ENCODE measurements at places on chromosomes 5 and 9.

GRCh38 chr5:104297076-104297475, 734.5 kb upstream of the NUDT12 start:
- DNase-seq, result no peak

- DNase-seq, result no peak
Measured at GRCh38 chr5:68643064-68643463, 427.5 kb downstream of the PIK3R1 start.

- DNase-seq, result no peak
Measured at GRCh38 chr5:68554571-68555279, 339.2 kb downstream of the PIK3R1 start.

DNA sequence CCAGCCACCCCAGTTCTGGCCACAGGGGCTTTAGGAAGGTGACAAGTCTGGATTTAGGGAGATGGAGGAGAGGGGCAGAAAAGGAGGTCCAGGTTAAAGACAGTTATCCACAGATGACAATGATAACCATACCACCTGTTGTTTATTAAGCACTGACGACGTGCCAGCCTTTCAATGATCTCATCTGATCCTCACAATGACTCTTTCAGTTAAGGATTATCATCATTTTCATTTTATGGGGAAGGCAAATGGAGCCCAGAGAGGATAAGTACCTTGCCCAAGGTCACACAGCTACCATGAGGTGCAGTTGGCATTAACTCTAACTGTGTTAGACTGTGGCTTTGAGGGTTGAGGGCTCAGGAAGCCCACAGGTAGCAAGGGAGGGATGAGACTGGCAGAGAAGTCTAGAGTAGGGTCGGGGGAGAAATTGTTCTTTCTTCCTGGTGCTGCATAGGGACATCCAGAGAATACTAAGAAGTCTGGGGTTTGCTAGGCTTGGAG, 21.5 kb upstream of the JADE2 start:
- no peak for DNase-seq

GRCh38 chr5:179264783-179265513, 80.3 kb downstream of the ADAMTS2 start:
- DNase-seq, result no peak

DNA sequence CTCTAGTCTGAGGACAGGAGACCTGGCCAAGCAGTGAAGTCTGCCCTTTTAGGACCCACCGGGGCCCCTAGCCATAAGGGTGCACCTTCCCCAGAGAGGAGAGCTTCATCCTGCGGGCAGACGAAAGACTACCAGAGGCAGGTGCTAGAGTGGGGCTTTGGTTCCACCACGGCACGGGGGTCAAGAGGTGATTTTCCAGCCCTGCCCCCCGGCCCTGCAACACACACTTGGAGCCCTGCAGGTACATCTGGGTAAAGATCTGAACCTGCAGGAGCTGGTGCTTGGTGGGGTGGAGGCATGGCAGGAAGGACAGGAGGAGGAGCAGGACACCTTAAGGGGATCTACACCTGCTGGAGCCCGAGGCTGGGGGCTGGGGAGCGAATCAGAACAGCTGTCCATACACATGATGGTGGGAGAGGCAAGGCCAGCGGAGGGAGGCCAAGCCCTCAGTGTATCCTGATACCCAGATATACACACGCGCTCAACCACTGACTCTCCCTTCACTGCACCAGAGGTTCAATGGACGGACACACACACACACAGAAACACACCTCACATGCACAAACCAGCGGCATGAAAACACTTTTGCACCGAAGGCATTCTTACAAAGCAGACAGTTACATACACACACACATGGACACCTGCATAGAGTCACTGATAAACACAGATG, 98.4 kb upstream of the MVB12B start:
- no peak for DNase-seq

GRCh38 chr5:61649971-61650370, 317.9 kb downstream of the ZSWIM6 start:
- DNase-seq, result no peak

DNA sequence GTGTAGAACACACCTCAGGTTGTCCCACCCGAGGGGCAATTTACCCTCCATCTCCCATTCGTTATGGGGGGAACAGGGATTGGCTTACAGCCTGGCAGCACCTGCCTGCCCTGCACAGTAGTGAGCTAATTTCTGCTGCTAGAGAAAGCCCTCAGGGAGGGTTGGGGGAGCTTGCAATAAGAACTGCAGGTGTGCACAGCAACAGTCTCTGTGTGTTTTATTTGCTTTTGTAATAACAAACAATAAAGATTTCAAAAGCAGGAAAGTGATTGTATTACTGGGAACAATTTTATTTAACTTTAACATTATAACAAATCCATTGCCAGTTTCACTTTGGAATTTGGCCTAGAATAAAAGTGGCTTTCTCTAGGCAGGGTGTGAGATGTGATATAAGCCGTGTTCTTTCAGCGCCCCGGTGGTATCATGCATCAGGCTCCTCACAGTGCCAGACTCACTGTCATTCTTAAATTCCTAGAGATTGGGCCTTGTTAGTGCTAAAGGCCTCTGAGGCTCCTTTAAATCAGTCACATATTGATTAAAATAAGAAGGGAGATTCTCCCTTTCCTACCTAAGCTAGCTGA, 81.1 kb downstream of the RMI1 start:
- DNase-seq, result no peak

GRCh38 chr9:32431940-32432555, 47.6 kb downstream of the ACO1 start:
- DNase-seq, result peak; percentile 28

DNA sequence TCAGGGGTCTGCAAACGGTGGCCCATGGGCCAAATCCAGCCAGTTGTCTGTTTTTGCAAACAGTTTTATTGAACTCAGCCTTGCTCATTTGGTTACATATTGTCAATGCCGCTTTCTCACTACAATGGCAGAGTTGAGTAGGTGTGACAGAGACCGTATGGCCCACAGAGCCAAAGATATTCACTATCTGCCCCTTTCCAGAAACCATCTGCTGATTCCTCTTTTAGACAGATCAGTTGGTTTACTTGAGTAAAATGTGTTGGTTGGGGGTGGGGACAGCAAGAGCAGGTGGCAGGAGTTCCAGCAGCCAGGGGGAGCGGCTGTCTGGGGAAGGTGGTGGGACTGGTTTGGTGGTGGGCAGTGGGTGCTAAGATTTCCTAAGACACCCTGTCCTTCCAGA, 54.8 kb downstream of the COL27A1 start:
- DNase-seq, result no peak

GRCh38 chr9:99822806-99823591, 1.3 kb downstream of the NR4A3 start:
- no peak for DNase-seq

- DNase-seq, result no peak
Measured at GRCh38 chr5:95668728-95669127, 14.1 kb downstream of the SPATA9 start.
